ENCODE measurements at places on chromosomes 3 and 15.

- DNase-seq: no peak
These were observed 44.2 kb downstream of the GRK7 start for GRCh38 chr3:141807277-141808033.

- DNase-seq: no peak
These were observed 10.7 kb upstream of the ABTB1 start for GRCh38 chr3:127662001-127662469.

DNA sequence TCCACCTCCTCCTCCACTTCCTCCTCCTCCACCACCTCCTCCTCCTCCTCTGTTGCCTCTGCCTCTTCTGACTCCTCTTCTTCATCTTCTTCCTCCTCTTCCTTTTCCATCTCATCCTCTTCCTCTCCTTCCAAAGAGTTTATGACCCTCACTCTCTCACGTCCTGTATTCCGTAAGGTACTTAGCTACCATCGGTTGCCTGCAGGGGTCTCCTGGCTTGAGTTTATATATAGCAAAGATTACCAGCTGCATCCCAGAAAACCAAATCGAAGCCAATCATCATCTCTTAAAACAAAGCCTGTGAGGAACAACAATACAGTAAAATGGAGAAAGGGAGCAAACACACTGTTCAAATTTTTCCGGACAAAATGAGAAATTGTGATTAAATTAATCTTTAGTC lies 317.4 kb downstream of the C3orf38 start:
- DNase-seq: no peak

DNA sequence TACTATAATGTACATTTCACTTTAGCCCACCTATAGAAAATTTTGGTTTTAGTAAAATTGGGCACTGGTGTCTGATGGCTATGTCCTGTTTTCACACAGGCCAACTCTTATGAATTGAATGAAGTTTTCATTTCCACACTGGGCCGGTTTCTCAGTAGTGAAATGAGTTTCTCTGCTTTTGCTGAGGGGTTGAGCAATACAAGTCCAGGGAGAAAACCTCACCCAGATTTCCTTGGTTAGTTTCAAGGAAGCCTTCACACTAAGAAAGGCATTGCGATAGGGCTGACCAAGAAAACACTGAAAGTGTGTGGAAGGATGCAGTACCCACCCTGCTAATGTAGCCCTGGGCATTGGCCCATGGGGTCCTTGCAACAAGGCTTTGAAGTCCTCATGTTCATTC lies 331.5 kb upstream of the CFAP20DC start:
- no peak for DNase-seq

- DNase-seq: no peak
These were observed 211.7 kb downstream of the DTWD1 start for GRCh38 chr15:49832511-49832910.

GRCh38 chr3:139529662-139530061 lies 9.9 kb downstream of the RBP1 start:
- no peak for DNase-seq

DNA sequence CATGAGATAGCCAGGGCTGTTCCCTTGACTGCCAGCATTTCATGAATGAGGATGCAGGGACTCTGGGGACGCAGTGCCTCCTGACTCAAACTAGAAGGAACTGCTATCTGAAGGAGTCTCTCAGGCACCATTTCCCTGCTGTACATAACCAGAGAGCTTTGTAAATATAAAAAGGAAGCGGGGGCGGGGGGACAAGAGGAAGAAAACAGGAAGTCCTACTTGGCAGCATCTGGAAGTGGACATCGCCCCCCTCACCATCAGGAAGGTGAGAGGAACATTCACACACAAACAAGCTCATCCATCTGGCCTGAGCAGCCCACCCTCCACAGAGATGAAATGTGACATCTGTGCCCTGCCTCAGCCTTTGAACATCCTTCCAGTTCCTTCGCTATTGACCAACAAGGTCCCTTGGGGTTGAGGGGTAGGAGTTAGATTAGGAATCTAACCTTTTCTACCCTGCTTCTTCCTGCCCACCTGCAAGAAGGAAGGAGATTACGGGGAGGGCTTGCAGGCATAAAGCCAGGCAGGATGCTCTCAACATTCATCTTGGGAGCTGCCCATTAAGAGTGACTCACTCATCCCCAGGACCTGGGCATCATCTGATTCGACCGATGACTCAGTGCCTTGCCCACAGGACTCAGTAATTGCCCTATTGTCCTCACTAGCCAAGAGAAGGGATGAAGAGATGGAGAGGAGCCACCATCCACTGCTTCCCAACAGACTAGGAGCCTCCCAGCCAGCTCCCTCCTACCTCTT lies 31.9 kb downstream of the SH3BP5 start:
- no peak for DNase-seq

GRCh38 chr15:39669661-39670060 lies 88.8 kb downstream of the THBS1 start:
- DNase-seq: no peak

DNA sequence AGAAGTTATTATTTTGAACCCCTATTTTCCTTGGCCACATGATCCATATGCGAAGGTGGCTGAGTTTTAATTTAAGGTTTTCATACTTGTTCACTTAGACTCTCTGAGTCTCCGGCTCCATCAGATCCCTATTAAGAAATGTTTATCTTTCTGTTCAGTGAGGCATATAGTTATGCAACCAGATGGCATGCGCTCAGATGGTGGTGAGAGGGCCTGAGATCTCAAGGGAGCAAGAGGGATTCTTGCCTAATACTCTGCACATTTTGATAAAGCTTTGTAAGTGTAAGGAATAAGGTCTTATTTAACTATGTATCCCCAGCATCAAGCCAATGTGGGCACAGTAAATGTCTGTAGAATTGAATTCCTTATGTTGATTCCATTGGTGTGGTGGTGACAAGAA lies 78.9 kb upstream of the DPH6 start:
- no peak for DNase-seq

- DNase-seq: no peak
These were observed 5.2 kb downstream of the GLCE start for GRCh38 chr15:69165637-69166025.

DNA sequence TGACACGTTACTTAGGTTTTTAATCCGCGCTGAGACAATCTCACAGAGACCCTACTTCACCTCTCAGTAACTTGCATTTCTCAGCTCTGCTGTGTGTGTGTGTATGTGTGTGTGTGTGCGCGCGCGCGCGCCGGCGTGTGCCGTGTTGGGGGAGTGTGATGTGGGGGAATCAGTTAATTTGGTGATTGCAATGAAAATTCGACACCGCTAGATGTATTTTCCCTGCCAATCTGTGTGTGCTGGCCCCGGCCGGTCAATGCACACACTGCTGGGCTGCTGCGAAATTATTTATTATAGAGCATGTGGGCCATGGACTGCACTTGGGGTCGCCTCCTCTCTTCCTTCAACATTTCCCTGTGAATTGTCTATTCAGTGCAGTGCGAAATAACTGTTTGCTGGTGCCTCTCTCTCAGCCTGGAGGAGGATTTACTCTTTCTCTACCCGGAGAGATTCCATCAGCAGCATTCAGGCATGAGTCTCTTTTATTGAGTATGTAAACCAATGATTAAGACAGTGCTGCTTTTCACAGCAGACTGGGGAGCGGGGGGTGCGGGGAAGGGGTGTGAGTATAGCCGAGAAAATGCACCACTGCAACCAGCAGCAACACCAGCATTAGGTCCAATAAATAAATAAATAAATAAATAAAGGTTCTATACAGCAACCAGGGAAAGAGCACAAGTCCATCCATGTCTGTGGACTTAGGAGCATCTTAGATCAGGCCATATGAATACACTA lies 2.9 kb downstream of the CADM2 start:
- DNase-seq: no peak

DNA sequence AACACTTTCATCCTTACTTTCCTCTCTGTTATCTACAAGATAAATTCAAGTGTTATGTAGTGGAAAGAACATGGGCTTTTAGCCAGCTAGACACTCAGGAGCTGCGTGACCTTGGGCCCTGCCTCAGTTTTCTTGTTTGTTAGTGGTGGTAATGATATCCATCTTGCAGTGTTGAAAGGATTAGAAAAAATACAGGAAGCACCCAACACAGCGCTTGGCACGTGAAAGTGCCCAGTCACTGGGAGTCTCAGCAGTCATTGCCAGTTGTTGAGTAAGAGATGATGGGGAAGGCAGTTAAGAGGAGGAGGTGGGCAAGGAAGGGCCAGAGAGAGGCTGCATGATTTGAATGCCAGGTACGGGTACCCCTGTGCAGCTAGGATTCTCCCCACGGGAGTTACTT lies 5.3 kb downstream of the PDIA5 start:
- no peak for DNase-seq

DNA sequence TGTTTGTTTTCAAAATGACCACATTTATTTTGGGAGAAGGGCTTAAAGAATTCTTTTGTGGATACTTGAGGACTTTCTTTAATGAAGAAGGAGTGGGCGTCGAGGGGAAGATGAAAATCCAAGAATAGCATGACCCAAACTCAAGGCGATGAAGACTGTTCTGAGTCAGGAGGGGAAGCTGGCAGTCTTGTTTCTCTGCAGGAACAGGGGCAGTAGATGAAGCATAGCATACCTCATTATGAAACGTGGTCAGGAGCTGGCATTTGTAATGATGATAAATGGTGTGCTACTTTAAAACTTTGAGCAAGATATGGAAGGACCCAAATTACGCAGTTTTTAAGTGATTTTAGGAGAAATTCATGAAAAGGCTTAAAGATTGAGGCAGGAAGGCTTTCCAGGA lies 549.0 kb downstream of the IGSF11 start:
- no peak for DNase-seq

- no peak for DNase-seq
These were observed 15.3 kb downstream of the P2RY14 start for GRCh38 chr3:151262871-151263525.

GRCh38 chr3:24069045-24069444 lies 124.0 kb downstream of the NR1D2 start:
- DNase-seq: no peak

- DNase-seq: no peak
These were observed 102.8 kb downstream of the CHSY1 start for GRCh38 chr15:101148881-101149664.

DNA sequence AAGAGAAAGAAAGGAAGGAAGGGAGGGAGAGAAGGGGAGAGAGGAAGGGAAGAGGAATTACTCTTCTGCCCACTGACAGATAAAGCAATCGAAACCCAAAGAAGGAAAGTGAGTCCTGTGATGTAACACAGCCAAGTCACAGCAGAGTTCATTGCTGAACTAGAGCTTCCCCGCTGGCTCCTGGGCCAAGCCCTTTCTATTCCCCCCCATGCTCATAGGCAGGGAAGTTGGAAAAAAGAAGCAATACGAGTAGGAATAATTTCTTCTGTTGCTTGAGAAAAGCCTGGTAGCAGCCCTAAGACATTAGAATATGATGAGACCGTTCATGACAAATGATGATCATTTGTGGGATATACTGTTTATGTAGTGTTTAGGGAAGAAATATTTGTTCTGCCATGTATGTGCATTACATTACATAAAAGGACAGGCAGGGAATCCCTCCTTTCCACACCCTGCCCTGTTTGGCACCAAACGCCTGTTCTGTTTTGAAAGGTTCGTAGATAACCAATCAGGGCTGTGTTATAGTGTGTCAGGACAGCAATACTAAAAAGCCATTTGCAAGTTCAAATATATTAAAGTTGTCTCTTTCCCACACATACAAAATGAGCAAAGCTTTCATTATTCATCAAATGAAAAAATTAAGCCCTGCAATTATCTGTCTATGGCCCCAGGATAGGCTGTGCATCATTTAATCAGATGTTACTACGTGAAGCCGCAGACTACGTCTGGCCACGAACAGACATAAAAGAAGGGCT lies 111.0 kb upstream of the TRPM1 start:
- no peak for DNase-seq

DNA sequence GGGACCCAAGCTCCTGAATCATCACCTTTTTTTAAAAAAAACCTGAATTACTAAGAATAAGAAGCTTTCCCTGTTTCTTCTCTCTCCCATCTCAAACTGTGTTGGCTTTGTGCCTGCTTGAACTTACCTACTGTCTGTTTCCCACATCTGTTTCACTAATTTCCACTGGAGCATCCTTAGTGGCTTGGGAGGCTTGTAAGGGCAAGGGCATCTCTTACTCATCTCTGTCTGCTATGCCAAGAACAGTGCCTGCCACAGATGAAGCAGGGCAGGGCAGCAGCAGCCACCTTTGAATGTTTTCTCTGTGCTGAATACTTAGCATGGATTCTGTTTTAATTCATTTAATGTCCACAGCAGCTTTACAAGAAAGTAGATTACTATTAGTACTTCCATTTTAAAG lies 42.3 kb downstream of the SNRK start:
- no peak for DNase-seq

- no peak for DNase-seq
These were observed 97.2 kb upstream of the FLNB start for GRCh38 chr3:57910990-57911389.

DNA sequence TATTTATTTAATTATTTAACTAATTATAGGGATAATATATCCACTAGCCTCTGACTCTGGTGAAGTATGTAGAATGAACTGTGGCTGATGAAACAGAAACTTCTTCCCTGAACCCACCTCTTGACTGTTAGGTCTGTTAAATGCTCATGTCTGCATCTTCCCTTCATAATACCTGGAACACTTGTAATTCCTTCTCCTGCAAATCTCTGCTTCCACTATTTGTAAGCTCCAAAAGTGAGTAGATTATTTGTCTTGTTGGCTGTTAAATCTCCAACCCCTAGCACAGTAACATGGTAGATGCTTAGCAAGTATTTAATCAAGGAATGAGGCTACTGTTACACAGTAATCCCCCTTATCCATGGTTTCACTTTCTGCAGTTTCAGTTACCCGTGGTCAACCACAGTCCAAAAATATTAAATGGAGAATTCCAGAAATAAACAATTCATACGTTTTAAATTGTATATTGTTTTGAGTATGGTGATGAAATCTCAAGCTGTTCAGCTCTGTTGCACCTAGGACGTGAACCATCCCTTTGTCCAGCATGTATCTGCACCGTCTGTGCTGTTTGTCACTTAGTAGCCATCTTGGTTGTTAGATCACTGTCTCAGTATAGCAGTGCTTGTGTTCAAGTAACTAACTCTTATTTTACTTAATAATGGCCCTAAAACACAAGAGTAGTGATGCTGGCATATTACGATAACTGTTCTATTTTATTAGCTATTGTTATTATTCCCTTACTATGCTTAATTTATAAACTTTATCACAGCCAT lies 5.7 kb downstream of the TTBK2 start:
- no peak for DNase-seq

GRCh38 chr3:45952456-45952855 lies 9.2 kb downstream of the CXCR6 start:
- DNase-seq: no peak

- DNase-seq: no peak
These were observed 3.2 kb downstream of the LAMP3 start for GRCh38 chr3:183159333-183159732.

- no peak for DNase-seq
These were observed 44.8 kb downstream of the ANP32A start for GRCh38 chr15:68775671-68776476.

DNA sequence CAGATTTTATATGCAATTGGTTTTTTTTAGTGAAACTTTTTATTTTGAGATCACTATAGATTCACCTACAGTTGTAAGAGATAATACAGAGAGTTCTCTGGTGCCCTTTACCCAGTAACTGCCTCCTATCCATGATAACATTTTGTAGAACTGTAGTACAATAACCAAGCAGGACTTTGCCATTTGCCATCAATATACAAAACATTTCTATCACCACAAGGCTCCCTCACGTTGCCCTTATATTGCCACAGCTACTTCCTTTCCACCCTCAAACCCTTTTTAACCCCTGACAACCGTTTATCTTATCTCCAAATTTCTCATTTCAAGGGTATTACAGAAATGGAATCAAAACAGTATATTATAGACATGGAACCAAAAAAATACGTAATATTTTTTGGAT lies 130.7 kb upstream of the GOLGA6L4 start:
- no peak for DNase-seq

GRCh38 chr3:184565421-184566211 lies 4.0 kb downstream of the EPHB3 start:
- DNase-seq: no peak
